ENCODE measurements at places on chromosomes 1 and 21. TPM values are rescaled to one million over a fixed set of nuclear protein-coding genes. Genes with fewer than 3 reads are reported as not detected.

DNA sequence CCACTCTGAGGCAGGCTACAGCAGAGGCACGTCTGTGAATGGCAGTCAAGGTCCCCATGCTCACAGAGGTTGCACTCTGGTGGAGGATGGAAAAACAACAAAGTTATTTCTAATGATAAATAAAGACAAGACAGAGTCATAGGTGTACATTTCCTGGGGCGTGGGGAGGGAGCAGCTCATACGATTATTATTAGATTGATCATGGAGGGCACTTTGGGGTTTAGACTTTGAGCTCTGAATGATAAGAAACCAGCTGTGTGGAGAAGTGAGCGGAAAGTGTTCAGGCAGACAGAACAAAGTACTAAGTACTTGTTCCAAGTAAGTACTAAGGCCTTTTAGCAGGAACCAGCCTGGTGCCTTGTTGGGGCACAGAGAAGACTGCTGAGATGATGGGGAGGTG, 86.8 kb downstream of the BRINP2 start:
- no peak for DNase-seq

GRCh38 chr1:44822981-44823451, 14.7 kb downstream of the BTBD19 start:
- DNase-seq: no peak

GRCh38 chr1:208256091-208256490, 11.9 kb upstream of the PLXNA2 start:
- DNase-seq: no peak

GRCh38 chr1:167665469-167665868, 35.4 kb downstream of the RCSD1 start:
- DNase-seq: no peak

- peak; percentile 91 for DNase-seq
Measured at GRCh38 chr1:40901886-40902852, 40.0 kb upstream of the CITED4 start.

DNA sequence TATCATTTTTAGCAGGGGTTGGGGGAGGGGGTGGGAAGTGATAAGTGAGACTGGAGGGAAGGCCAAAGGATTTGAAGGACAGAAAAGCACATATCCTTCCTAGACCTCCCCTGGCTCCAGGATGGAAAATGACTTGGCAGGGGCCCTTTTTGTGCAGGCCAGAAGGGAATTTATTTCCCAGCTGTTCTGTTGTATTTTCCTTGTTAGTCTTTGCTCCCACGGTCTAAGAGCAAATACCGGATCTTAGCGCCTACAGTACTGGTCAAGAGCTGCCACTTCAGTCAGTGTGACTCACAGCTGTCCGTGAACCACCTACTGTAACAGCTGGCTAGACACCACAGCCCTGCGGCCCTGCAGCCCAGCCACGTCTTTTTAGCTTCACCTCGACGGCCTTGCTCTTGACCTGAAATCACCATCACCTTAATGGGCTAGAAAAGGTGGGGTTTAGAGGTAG, 51.0 kb upstream of the ERRFI1 start:
- peak; percentile 89 for DNase-seq

- no peak for DNase-seq
Measured at GRCh38 chr1:181219938-181220337, 131.4 kb downstream of the IER5 start.

GRCh38 chr1:50658459-50659076, 235.3 kb upstream of the DMRTA2 start:
- no peak for DNase-seq

GRCh38 chr1:228161362-228161761, 4.2 kb upstream of the IBA57 start:
- no peak for DNase-seq

DNA sequence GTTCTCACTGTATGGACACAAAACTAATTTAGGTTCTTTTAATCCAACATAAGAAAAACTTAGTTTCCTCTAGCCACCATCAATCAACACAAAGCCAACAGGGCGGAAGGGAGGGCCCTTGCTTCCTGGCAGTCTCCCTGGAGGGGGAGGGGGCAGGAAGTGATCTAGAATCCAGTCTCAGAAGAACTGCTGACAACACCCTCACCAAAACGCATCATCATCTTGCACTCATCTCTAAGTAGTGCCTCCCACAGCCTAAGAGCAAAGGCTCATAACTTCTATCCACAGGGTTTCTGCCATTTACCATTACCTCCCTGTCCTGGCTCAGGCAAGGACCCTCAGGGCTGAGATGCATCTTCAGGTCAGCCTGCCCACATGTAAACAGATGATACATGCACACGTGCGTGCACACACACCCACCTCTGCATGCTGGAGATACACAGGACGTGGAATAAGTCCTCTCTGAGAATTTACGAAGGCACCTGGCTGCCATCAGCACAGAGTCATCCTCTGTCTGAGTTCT, 20.5 kb downstream of the HIVEP3 start:
- peak; percentile 54 for DNase-seq

DNA sequence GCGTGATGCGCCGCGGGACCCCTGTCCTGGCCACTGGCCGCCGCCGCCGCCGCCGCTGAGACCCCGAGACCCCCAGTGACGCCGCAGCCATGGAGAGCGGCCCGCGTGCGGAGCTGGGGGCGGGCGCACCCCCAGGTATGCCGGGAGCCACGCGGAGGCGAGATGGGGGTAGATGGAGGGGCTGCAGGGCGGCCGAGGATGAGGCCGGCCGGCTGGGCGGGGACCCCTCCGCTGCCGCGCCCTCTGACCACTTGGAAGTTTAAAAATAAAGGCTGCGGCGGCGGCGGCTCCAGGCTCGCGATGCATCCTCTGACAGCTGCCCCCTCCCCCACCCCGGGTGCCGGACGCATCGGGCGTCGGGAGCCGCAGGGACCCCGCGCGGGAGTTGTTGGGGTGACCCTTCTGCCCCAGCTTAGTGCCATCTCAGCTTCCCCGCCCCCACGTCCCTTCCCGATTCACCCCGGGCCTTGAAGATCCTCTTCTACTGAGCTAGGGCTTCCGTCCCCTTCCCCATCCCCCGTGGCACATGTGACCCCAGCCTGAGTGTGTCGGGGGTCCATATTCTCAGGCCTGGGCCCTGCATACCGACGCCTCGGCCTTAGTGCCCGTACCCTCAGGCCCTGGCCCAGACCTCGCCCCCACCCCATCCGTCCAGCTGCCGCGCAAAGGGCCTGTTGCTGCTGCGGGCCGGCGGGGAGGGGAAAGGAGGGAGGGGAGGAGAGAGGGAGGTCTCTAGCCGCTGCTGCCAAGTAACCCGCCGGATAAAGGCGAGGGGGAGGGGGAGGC, 562 bp downstream of the MAP7D1 start:
- DNase-seq: peak; percentile 35

DNA sequence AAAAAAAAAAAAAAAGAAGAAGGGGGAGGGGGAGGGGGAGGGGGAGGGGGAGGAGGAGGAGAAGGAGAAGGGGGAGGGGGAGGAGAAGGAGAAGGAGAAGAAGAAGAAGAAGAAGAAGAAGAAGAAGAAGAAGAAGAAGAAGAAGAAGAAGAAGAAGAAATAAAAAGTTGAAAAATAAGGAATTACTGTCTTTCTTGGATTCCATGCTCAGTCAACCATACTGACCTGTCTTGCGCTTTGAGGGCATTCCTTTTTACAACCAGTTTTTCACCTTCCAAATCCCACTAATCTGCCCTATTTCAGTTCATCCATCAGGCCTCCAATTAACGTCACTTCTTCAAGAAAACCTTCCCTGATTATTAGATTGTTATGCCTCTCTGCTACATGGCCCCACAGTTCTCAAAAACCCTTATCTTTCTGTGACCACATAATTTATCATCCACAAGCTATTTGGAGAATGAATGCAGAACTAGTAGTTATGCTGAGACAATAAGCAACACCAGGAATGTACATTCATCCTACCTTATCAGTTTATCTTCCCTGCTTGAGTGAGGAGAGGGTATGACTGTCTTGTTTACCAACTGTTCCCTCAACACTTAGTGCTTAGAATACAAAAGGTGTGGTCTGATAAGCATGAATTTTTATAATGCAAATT, 57.5 kb upstream of the GUCA2A start:
- peak; percentile 68 for DNase-seq

- peak; percentile 71 for DNase-seq
Measured at GRCh38 chr1:54566438-54567141, 18.6 kb downstream of the ACOT11 start.

GRCh38 chr1:246159279-246160227, 347.5 kb downstream of the SMYD3 start:
- no peak for DNase-seq

DNA sequence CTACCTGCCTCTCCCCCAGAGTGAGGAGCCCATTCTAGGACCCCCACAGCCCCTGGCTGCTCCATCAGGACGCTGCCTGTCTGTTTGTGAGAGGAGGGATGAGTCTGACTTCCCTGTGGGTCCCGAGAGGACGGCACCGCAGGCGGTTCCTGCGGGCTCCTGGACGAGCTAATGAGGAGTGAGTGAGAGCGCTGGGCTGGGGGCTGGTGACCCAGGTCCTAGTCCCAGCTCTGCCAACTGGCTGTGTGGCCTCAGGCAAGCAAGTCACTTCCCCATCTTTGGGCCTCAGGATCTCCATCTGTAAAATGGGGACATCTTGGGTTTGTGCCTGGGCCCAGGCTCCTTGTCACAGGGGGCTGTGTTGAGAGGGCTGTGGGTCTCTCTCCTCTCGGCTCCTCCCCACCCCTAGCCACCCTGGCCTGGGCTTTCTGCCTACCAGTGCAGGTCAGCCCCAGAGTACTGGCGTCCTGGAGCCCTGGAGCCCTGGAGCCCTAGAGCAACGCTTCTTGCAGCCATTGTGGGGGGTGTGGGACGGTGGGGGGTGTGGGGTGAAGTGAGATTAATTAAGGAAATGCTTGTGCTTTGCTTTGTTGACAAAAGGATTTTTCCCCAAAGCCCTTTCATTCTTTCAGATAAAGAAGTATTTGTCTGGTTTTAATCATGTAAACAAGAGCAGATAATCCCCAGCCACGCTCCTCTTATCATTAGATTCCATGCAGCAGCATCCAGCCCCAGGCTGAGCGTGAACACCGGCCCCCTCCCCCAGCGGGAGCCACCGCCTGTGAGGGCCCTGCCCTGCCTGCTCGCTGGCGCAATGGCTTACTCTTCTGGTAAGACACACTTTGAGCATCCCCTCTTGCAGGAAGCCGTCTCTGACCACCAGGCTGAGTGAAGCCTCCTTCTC, 26.8 kb downstream of the SLC1A7 start:
- no peak for DNase-seq

GRCh38 chr1:27868932-27869718, 3.2 kb upstream of the THEMIS2 start:
- no peak for DNase-seq

DNA sequence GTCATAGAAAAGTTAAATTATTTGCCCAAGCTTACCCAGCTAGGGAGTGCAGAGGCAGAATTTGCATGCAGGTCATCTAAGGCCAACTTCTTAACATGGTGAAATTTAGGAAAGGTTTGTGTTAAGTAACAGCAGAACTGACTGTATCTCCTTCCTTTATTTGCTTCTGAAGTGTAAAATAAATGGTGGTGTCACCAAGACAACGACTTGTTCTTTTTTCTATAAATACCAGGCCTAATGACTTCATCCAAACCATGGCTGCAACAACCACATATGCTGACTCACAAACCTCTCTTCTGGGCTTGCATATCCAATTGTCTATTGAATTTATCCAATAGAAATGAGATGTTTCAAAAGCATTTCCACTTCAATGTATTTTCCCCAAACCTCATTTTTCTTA, 19.1 kb downstream of the COL24A1 start:
- DNase-seq: no peak

DNA sequence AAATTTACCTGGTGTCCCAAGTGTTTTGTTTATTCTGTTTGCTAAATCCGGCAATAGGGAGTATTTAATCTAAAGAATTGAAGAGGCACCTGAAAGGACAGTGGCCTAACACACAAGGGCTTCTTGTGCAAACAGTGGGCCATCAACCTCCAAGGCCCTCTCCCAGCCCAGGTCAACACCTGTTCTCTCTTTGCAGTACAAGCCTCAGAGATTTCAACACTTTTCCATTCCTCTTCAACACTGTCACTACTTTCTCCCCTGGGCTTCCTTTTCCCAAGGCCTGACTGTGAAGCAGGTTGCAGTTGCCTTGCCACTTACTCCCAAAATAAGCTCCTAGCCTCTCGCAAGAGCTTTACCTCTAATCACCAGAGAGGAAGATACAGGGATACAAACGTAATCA, 3.2 kb upstream of the SNAPIN start:
- no peak for DNase-seq

DNA sequence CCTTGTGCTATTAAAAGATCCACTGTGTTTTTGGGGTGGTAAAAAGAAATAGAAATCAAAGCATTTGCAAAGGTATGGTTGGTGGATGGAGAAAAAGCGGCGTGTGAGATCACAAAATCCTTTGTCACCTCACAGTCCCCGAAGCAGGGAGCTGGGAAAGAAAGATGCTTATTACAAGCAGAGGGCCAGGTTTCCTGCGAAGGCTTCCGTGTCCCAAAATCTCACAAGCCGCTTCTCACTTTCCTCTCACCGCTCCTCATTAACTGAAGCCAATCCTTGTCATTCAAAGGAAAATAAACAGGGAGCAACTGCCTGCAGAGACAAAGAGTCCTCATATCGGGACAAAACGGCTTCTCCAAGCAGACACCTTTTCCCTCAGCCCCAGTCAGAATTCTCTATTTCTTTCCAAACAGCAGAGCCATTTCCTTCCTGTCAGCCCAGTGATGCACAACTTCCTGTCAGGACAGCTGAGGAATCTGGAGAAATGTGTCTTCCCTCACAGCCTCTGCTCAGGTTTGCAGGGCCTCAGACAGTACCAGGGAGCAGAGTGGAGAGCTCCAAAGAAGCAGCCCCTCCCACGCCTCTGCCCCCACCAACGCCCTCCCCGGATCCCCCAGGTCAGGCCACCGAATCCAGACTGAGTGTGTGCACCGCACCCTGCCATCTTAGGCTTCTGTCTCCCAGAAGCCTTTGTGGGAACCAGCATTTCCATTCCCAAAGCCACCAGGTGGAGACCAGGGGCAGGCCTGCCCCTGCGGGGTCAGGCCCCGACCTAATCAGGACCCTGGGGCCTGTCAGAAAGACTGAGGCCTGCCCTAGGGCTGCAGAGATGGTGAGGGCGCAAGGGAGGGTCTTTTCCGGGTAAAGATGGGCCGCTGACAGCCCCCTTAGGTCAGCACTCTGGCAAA, 29.6 kb downstream of the KCNN3 start:
- no peak for DNase-seq

DNA sequence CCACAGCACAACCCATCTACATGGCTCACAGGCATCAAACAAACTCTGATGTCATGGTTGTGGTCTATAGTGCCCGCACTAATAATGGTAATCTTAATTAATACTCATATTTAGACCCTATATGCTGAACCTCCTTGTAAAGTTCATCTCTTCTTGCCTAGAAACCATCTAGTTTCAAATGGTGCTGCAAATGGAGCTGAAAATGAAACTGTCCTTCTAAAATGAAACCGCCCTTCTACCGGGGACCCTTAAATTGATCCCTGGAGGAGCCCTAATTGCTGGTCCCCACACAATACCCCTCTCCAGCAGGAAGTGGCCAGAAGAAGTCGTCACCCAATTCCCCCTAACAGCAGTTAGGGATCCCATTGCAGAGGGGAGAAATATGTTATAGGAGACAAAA, 612.6 kb downstream of the MRPL39 start:
- no peak for DNase-seq

Gene OR2AK2
- total RNA-seq: not detected

Gene ANXA9
- 0.18 TPM for total RNA-seq

Gene TRAF3IP3
- total RNA-seq: not detected

Gene HFM1
- not detected for total RNA-seq

Gene C8A
- total RNA-seq: not detected

Gene IBA57
- 13.3 TPM for total RNA-seq

Gene RHD
- total RNA-seq: not detected

Gene NECTIN4
- total RNA-seq: 6.8 TPM

Gene SPOCD1
- 5.4 TPM for total RNA-seq

Gene IQCC
- 11.8 TPM for total RNA-seq

Gene B3GALT5
- total RNA-seq: 1.5 TPM

Gene SLC35F3
- total RNA-seq: 19.3 TPM

Gene AIM2
- not detected for total RNA-seq

Gene AADACL4
- total RNA-seq: not detected

Gene NES
- total RNA-seq: 70.0 TPM
